ENCODE measurements at places on chromosomes 12 and 14.

DNA sequence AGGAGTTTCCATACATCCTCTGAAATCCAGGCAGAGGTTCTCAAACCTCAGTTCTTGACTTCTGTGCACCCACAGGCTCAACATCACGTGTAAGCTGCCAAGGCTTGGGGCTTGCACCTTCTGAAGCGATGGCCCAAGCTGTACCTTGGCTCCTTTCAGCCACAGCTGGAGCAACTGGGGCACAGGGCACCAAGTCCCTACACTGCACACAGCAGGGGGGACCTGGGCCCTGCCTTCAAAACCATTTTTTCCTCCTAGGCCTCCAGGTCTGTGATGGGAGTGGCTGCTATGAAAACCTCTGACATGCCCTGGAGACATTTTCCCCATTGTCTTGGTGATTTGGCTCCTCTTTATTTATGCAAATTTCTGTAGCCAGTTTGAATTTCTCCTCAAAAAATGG is 10.6 kb downstream of the AREL1 start:
- no peak for DNase-seq

- DNase-seq = no peak
These were observed 12.5 kb downstream of the VWF start for GRCh38 chr12:6112004-6112403.

DNA sequence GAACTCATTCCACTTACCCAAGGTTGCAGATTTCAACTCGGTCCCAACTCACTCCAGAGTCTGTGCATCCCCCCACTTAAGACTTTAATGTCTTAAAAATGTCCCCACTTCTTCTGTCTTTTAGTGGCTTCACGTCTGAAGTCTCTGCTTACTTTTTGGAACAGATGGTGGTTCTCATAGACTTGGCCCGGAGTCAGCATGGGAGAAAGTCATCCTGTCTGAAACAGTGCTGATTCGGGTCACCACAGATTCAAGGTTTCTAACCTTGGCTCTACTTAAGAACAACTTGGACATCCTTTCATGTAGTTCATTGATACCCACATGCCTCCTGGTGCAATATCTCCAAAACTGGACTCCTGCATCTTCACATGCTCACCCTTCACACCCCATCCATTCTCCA is 26.0 kb downstream of the CHST11 start:
- no peak for DNase-seq

DNA sequence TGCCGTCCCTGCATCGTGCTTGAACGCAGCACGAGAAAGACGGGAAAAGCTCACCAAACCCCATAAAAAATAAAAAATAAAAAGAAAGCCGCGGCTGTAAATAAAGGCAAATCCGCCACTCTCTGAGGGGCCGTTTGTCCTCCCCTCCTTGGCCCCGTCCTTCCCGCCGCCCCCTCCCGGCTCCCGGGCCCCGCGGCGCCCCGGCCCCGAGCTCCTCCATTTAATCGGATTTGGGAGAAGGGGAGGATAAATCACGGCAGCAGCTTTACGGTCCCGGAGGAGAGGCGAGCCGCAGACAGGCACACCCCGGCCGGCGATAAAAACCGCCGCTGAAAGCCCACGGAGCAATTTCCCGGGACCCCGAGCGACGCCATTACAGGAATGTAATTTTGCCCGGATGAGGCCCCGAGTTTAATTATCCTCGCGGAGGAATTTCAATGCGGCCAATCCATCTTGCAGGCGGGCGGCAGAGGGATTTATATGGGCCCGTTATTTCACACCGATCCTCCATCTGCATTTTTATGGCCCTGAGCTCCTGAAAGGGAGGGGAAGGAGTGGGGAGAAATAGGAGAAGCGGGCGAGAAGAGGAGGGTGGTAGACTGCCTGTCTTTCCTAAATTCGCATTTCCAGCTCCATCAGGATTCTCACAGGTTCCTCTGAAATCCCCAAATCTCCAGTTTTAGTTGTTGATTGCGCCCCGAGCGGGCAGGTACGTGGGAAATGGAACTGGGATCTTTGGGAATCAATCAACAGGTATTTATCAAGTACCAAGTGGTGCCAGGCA is 1.3 kb upstream of the ATP5MC2 start:
- DNase-seq = no peak

- DNase-seq = no peak
These were observed 98.8 kb downstream of the FRMD6 start for GRCh38 chr14:51750542-51750941.

DNA sequence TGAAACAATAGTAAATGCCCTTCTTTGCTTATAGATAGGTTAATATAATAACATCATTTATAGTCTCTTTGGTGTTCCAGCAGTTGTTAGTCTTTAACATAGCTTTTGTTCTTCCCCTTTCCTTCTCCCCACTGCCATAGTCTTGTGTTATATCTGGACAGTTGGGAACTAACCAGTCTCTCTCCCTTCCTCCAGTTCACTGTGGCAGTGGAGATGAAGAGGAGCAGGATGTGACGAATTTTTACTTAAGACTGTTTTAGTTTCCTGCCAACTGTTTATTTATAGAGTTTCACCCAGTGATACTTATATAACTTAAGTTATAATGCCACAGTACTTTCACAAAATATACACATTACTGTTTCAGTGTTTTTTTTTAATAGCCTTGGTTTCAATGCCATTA is 277.4 kb downstream of the PDZRN4 start:
- no peak for DNase-seq

DNA sequence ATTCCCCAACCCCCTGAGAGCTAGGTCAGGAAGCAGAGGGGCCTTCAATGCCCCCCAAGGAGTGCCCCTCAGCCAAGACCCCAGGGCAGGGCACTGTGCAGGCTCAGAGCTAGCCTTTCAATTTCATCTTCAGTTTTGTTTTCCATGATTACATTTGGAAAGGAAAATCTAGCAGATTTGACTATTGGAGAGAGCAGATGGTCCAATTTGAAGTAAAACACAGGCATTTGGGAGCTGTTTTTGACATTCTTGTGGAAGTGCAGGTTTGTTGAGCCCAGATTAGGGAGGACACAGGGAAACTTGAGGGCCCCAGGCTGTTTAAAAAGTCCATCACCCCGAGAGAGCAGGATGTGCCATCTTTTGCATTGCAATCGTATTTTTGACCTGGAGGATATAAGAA is 58.6 kb upstream of the GPATCH2L start:
- DNase-seq = no peak

DNA sequence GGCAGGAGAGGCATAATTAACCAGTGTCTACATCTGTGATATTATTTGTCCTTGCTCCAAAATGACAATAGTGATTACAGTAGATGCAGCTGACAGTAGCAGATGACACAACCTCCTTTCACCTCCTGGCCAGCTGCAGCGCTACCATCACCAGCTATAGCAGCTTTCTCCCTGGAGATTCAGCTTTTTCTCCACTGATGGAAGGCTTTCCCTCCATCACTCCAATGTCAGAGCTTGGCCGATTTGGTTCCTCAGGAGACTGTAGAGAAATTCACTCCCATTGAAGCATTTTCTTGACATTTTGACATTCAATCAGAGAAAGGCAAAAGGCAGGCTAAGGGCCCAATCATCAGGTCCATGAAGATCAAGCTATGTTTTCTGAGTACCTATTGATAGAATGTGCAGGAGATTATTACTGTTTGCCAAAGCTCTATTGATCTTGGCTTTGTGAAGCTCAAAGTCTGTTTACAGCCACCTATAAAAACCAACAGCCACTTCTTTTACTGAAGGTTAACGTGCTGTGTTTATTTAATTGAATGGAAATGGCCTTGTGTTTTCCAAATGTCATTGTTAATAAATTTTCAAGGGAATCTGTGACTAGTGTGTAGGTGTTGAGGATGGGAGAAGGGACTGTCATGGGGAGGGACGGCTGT is 785.1 kb downstream of the DIO2 start:
- no peak for DNase-seq

DNA sequence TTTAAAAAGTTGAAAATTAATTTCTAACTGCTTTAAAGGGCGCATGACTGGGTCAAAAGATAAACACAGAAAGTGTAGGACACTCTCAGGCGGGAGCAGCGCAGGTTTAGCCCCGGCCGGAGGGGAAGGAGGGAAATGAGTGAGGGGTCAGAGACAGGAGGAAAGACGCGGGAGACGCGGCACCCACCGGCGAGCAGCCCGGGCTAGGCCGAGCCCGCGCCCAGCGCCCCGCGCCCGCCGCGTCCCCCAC is 591 bp downstream of the GXYLT1 start:
- no peak for DNase-seq

GRCh38 chr12:22413592-22413991 is 79.1 kb upstream of the ST8SIA1 start:
- no peak for DNase-seq

DNA sequence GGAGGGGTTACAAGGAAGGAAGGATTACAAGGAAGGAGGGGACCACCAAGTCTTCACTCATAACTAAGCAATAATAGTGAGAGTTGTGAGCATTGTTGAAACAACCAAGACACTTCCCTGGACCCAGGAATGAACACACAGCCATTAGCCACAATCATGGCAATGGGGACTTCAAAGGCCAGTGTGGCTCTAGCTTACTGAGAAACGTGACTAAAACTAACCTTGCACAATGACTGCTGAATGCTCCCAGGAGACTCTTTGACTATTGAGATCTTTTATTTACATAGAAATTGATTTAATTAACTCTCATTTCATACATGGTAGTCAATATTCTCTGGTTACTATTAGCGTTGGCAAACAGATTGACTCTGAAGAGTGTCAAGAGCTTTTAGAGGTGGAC is 263.0 kb upstream of the SOX5 start:
- DNase-seq = no peak

DNA sequence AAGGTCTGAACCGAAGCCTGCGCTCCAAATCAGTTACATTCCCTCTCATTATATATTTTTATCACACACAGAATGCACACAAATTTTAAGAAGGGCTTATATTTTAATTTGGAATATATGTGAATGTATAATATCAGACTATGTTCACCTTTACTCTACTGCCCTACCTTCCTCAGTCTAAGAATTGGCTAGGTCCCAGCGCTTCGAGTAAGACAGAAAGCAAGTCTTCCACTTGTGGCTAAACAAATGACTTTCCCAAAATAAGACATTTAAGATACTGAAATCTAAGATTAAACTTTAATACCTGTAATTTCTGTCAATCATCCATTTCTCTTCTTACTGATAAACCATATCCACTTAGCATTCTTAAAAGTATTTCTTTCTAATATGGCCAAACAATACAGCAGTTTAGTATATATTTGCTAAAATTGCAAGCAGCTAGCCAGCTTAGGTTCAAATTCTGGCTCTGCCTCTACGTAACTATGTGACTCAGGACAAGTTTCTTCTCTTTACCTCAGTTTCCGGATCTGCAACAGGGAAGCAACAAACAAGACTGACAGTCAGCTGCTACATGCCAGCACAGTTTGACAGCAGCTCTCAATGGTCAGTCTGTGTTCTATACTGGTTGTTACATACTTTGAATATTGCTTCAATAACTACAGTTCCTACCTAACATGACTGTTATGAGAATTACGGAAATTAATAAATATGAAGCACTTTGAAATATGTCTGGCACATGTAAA is 2.0 kb downstream of the INTS13 start:
- no peak for DNase-seq

DNA sequence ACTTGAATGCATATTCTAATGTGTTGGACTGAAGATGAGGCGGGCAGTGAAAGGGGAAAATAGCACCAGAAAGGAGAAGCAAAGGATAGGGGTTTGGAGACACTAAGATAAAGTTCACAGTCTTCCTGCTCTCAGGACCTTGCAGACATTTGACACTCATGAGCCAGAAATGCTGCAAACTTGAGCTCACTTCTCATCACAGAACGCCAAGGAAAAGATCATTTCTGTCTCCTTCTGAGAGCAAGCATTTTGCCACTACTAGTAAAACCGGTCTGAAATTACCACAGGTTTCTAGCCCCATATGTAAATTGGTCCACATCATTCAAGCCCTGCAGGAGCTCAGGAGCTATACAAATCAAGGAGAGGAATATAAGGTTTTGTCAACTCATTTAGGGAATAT is 44.6 kb upstream of the ANO2 start:
- DNase-seq = no peak

- no peak for DNase-seq
These were observed 4.6 kb downstream of the FOXN4 start for GRCh38 chr12:109304485-109304884.
